ENCODE measurements at places on chromosomes 11 and 22. TPM values are rescaled to one million over a fixed set of nuclear protein-coding genes. Genes with fewer than 3 reads are reported as not detected.

DNA sequence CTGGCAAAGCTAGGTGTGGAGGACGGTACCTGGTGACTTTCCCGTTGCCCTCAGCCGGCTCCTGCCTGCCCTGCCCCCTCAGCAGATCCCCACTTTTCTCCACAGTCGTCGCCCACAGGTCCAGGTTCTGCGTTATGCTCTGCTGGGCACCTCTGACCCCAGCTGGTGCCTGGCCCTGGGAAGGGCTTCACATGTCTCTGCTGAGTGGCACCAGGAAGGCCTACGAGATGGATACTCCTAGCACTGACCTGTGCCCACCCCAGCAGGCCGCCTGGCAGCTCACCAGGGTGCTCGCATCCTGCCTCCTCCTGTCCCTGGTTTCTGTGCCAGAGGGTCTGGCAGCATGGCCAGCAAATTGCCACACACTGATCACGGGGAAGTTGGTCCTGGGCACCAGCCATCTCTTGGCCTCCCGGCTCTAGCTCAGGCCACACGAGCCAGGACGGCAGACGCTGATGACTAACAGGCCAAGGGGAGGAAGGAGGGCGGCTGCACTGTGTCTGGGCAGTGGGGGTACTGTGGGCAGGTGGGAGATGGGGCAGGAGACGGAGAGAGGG, 13.8 kb downstream of the CARS1 start:
- DNase-seq: no peak

DNA sequence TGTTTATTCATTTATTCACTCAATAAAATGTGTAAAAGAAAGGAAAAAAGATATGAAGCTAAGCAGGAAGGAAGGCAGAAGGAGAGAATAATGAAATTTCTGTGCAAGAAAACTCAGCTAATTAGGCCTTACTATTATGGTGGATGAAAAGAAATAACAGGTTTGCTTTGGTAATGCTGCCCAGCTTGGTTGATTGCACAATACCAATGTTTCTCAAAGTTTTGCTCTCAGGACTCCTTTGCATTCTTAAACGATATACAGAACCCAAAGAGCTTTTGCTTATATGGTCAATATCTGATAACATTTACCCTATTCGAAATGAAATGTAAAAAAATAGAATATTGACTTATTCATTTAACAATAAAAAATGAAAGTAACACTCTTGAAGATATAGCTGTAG, 7.3 kb upstream of the CTSC start:
- DNase-seq: no peak

LMO1 gene
- total RNA-seq: 0.62 TPM

GRCh38 chr11:67372993-67373647, at the start of gene CLCF1:
CLCF1 (minus strand) TSS chr11:67373598; CDS start chr11:67373539, 59 bp downstream.
- DNase-seq: peak; percentile 88

DNA sequence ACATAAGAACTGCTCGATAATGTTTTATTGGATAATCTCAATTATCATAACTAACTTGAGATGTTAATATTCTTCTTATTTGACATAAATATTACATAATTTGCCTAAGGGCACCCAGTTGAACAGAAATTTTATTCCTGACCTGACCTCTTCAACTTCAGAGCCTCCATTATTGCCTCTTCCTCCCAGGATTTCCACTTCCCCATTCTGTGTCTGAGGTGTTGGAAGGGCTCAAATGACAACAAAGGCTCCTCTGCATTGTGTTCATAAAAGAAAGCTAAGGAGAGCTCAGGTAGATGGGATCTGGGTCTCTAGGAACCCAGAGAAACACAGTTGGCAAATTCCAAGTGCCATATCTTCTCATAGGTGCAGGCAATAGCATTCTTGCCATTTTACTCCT, 61.2 kb upstream of the ARHGAP20 start:
- no peak for DNase-seq

- no peak for DNase-seq
These were observed 178.2 kb upstream of the ZC3H12C start for GRCh38 chr11:109914809-109915653.

DNA sequence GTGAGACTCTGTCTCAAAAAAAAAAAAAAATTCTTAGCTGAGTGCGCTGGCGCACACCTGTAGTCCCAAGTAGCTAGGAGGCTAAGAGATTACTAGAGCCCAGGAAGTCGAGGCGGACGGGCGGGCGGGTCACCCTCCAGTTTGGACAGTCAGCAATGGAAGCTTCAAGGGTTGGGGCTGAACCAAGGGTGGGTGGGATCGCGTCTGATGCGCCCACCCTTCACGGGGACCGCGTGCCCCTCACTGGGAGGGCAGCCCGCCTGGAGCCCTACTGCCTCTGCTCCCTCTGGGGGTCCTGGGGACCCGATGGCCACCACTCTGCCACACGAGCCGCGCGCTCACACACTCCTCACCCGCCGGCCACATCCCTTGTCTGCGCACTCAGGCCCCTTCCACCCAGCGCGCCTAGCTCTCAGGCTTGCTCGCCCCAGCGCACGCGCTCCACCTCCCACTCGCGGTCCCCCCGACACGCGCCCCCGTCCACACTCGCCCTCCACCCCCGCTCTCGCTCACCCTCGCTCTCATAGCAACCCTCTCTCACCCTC, 494 bp downstream of the CHID1 start:
- DNase-seq: no peak

DNA sequence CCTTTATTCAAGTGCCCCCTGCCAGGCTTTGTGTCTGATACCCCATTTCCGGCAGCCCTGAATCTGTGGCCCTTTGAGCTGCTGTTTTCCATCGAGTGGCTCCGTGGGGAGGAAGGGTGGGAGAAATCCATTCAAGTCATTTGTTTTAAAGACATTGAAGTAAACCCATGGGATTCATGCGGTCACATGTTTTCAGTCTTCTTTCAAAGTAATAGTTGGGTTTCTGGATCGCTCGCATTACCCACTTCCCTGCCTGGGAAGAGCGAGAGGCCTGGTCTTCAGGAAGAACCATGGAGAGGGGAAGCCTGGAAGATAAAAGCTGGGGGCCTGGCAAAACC, 14.4 kb downstream of the DAGLA start:
- DNase-seq: no peak

GRCh38 chr22:46419754-46420571, 84.4 kb downstream of the TRMU start:
- no peak for DNase-seq

TPBGL gene
- total RNA-seq: 0.31 TPM

- DNase-seq: peak; percentile 74
These were observed 4.3 kb upstream of the PHLDA2 start for GRCh38 chr11:2933375-2934020.

TYR gene
- total RNA-seq: not detected

- DNase-seq: no peak
These were observed 40.8 kb downstream of the COMMD9 start for GRCh38 chr11:36248436-36248835.

GRCh38 chr11:71349627-71350026, 97.2 kb upstream of the SHANK2 start:
- DNase-seq: no peak

MS4A3 gene
- total RNA-seq: 1.4 TPM

- DNase-seq: peak; percentile 37
These were observed 15.8 kb downstream of the SCN4B start for GRCh38 chr11:118136801-118137200.

- no peak for DNase-seq
These were observed 47.2 kb downstream of the BLID start for GRCh38 chr11:122068837-122069236.

DNA sequence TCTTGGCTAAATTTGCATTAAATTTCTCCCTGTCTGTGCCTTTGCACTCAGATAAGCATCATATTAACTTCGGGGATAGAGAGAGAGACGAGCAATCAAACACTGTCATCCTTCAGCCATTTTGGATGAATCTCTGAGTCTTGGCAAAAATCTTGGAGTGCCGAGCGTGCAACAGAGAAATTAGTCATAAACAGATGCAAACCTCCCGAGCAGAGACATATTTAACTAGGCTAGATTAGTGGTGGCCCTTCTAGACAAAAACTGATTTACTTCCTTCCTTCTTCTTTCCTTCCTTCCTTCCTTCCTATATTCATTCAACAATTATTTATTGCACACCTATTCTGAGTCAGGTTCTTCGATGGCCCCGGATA, 114.4 kb upstream of the BLID start:
- no peak for DNase-seq

IFITM10 gene
- 3.4 TPM for total RNA-seq

GRCh38 chr11:68213135-68213515, at the start of gene KMT5B:
KMT5B (minus strand) TSS chr11:68213296; CDS start chr11:68190076, 23,220 bp downstream.
- peak; percentile 83 for DNase-seq

DNA sequence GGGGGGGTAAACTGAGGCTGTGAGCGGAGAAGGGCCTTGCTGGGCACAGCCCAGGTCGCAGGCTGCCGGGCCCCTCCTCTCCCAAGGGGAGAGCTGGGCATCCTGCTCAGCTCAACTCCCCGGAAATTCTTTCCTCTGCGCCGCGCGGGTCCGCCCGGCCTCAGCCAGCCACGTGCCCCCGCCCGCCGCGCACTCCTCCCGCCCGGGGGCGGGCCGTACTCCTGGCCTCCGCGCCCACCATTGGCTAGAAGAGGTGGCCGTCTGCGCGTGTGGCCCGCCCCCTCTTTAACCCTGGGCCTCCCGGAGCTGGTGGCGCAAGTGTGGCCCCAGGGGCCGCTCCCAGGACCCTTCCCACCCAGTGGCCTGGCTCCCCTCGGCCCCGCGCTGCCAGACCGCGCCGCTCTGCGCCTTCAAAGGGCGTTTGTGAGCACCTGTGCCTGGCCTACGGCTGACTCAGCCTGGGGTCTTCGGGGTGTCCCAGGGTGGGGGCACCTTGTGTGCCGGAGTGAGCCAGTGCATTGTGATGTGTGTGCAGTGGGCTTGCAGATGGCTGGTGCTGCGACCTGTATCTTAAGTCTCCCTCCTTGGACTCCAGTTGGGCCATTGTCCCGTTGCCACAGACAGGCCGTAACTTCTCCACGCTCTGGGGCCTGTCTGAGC, 2.0 kb downstream of the MRGPRF start:
- DNase-seq: peak; percentile 90

- no peak for DNase-seq
These were observed 27.7 kb downstream of the LRRC74B start for GRCh38 chr22:21073482-21073881.

DNA sequence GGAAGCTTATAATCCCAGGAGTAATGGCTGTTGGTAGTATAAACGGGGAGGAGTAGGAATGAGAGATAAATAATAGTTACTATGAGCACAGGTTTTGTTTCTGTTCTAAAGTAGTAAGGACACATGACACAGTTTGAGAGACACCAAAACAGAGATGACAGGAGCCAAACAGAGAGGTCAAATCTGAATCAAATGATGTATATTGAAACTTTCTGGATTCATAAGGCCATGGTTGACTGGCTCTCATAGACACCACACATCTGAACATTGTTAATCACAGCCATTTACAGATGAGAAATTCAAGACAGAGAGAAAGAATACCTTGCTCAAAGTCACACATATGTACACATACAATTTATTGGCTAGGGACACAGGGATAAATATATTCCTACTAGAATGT, 63.4 kb upstream of the UCP3 start:
- no peak for DNase-seq

- peak; percentile 40 for DNase-seq
These were observed 10.1 kb downstream of the MUC2 start for GRCh38 chr11:1084561-1085439.

RIBC2 gene
- total RNA-seq: 0.22 TPM

DNA sequence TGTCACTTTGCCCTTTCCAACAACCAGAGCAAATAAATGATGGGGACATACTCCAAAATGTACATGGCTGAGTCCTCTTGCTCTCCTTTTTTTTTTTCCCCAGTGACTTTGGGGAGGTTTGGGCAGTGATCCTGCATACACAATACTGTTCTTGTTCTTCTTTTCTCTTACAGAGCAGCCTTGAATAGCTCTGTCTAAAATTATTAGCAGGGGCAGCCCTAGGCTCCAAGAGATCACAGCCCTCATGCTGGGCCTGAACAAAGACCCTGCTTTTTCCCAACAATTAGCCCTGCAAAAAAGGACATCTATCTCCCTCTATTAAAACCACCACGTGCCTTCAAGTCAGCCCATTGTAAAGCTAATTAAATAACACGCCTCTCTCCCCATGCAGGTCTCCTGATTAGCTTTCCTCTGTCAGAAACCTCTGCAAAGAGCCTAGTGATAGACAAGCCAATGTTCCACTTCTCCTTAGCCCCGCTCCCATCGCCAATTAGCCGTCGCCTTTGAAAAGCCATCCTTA, 54.7 kb downstream of the ETS1 start:
- DNase-seq: no peak

KCNJ5 gene
- total RNA-seq: 2.5 TPM

SLC5A4 gene
- 1.1 TPM for total RNA-seq

CAPN5 gene
- total RNA-seq: 20.1 TPM

DNA sequence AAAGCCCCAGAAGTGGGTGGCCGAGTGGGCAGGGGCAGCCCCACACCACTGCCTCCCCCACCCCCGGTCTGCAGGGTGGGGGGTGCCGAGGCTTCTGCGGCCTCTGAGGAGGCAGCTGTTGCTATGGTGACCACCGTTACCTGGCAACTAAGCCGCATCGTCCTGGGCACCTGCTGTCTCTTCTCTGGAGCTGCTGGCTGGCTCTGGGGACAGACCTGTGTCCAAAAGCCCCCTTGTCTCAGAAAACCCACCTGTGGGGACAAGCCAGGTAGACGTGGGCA, 79.9 kb upstream of the PRR5 start:
- no peak for DNase-seq

CRYBA4 gene
- not detected for total RNA-seq

DNA sequence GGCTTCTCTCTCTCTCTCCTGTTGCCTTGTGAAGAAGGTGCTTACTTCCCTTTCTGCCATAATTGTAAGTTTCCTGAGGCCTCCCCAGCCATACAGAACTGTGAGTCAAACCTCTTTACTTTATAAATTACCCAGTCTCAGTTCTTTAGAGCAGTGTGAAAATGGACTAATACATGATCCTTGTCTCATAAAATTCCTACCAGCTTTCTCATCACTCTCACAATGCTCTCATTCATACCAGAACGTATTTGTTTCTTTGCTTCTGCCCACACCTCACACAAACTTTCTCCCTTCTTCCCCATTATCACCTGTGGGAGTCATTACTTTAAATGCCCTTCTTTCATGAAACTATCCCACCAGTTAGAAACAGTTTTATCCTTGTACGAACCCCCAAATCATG, 62.7 kb upstream of the ARHGAP42 start:
- DNase-seq: no peak

GPHA2 gene
- total RNA-seq: not detected

OR51D1 gene
- total RNA-seq: not detected

Measured in sciatic nerve (tissue), 2 donors.